Gastrocnemius medialis (tissue), 4 donors: ENCODE measurements at places on chromosomes 7 and 10. TPM values are rescaled to one million over a fixed set of nuclear protein-coding genes. Genes with fewer than 3 reads are reported as not detected.
A peak's percentile ranks its signal among the peaks of the same experiment; 100 is the strongest.

The EBF3 gene
- 5.5 TPM for total RNA-seq

DNA sequence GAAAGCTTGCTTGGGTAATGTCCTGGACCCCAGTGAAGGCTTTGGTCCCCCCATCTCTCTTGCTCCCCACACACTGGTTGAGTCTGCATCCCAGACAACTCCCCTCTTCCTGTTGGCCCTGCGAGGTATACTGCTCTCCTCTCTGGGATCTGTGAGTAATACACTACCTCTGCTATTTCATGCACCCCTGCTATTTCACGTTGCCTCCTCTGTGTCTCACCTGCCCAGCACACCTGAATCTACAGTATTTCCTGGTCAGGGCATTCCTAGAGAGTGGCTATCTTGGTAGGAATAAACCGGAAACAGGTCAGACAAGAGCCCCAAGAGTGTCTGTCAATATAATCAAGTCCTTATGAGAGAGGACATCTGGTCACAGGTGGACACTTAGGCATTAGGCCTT, 114.3 kb upstream of the ODAD2 start:
- no peak for DNase-seq

DNA sequence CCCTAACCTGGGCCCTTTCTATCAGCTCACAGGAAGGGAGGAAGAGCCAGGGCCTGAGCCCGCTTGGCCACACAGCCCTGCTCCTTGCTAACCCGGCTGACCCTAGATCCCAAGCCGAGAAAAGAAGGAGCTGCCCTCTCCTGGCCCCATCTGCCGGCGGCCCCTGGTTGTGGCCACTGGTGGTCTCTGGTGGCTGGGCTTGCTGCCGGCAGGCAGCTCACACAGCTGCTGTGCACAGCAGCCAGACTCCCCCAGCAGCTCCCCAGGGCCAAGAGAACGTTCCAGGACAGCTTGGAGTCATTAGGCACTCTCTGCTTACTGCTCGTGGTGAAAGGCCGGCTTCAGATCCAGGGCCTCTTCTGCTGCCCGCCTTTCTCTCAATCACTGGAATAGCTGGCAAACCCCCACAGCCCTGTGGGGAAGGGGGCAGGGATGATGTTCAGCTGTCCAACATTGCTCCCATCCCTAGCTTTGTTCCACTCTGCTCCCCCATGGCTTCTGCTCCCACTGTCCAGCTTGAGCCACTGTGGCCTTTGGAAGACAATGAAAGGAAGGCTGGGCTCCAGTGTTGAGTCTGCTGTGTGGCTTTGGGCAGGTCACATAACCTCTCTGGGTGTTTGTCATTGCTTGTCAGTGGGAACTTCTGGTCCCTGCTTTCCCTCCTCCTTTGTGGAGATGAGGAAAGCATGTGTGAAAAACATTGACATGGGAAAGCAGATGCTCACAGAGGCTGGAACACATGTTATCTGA, 35.4 kb upstream of the COL13A1 start:
- DNase-seq, result no peak

DNA sequence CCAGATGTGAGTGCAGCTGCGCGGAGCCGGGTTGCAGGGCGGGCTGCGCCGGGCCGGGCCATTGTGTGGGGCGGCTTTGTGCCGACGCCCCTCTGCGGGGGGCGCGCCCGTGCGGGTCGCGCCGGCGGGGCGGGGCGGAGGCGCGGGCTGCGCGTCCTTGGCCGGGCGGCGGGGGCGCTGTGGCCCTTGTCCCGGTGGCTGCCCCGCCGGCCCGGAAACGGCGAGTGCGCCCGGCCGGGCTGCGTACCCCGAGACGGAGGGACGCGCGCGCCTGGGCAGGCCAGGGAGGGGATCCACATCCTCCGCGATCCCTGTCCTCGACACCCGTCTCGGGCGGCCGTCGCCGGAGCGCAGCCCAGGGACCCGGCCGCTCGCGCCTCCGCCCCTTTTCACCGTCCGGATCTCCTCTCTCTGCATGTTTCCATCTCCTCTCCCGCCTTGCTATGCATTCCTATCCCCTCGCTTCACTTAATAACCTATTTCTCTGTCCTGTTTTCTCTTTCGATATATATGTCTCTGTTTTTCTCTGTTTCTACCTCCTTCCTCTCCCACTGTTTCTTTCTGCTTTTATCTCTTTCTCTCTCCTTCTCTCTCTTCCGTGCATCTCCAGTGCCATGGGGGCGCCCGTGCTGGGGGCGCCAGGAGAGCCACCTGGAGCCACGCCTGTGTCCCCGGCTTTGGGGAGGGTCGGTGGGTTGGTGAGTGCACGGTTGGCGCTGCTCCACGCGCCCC, 765 bp downstream of the PFKFB3 start:
- no peak for DNase-seq

DNA sequence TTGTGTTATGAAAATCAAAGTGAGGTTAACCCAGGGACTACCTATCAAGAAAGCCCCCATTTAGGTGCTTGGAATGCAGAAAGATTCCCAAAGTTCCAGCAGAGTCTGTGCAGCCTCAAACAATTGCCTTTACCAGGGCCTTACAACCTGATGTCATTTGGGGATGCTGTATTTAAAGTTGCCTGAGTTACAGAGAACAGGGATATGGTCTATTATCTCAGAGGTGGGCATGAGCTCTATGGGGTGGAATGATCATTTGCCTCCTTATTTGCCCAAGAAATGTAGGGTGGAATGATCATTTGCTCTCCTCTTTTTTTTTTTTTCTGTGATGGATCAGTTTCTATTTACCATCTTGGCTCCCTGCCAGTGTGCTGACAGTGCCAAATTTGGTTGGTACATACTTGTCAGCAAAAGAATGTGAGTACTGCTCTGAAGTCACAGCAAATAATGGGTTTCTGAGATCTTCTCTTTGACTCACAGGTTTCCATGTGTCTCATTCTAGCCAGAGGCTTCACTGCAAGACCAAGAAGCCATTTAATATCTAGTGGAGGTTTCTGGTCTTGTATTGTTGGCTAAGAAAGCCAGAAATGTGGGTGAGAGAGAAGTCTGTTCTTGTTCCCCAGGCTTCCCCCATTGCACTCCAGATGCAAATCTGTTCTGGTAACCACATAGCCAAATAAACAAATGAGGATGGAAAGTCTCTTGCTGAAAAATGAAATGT, 45.5 kb upstream of the ZNRF2 start:
- no peak for DNase-seq

- DNase-seq, result no peak
Measured at GRCh38 chr7:129089521-129090212, 34.8 kb upstream of the TNPO3 start.

The SNCG gene
- total RNA-seq, result 3.5 TPM

The TSC22D4 gene
- 19.3 TPM for total RNA-seq

DNA sequence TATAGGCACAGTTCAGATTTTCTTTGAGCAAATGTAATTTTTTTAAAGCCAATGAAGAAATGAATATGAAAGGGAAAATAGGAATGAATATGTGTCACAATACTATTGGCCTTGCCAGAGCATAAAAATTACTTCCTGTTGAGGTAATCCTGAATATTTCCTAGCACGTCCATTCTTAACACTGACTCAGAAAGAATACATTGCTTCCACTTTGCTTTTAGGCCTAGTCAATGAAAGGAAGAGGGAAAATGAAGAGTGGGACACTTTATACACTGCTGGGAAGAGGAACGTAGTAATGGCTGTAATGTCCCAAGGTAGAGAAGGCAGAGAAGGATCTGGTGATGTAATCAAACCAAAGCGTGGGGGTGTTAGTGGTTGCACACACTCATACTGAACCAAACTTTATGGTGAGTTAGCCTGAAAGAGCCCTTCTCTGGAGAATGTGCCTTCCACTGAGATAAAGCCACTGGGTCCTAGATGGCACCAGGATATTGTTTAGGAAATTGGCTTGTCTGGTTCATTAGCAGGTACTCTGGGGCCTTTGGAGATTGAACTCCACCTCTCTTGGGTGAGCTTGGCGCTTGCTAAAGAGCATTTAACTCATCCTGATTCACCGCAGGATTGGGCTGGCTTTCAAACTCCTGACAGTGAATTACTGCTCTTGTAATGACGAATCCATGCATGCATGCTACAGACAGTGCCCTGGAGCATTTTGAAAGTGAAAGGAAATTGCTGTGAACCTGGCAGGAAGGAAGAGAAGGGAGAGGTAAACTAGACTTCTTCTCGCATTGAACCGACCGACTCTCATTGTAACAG, 254.9 kb downstream of the KIAA1217 start:
- peak; percentile 47 for DNase-seq
